ENCODE measurements at places on chromosomes 3 and 15.

DNA sequence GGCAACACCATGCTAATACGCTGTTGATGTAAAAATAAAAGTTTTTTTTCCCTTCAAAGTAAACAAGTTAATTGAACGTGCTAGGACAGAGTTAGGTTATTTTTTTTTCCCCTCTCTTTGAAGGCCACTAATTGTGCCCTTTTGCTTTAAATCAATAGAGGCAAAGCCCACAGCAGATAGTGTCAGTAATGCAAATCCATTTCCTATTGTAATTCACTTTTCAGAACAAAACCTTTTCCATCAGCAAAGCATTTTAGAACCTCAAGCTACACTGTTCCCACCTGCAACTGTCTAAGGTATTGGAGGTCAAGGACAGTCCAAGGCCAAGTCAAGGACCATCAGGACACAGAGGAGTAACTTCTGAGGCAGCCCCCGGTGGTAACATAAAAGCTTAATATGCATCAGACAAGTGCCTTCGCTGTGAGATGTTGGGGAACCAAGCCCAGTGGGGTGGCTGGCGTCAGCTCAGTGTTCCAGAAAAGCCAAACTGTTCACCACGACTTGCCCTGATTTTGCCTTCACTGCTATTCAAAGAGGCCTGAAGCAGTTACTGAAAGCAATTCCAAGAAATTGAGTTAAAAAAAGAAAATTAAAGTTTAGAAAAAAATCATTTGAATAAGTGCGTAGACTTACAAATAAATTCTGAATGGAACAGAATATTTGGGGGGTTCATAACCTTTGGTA is 65.8 kb upstream of the ICE2 start:
- no peak for DNase-seq

GRCh38 chr15:93312891-93313486 is 224.0 kb upstream of the RGMA start:
- DNase-seq: no peak

- DNase-seq: no peak
Measured at GRCh38 chr3:46191730-46192129, 16.4 kb downstream of the CCR1 start.

- DNase-seq: no peak
Measured at GRCh38 chr15:77001966-77002365, 7.0 kb downstream of the PSTPIP1 start.

DNA sequence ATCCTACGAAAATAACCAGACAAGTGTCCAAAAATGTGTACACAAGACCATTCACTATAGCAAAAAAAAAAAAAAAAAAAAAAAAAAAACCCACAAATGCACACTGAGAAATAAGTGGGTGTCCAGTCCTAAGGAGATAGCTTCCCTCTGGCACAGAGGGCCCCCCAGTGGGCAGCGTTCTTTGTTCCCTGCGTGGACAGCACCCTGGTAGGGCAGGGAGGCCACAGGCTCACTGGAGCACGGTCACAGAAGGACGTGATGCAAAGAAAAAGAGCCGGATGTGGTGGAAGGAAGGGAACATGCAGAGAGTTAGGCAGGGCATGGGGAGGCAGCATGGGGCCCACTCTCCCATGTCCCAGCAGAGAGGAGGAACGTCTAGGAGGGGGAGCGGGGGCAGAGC is 210.7 kb upstream of the NSMCE3 start:
- no peak for DNase-seq

GRCh38 chr3:9247941-9248521 is 1.4 kb downstream of the SRGAP3 start:
- DNase-seq: no peak
